Lung (tissue), 17 donors: ENCODE measurements at places on chromosomes 5 and 9. TPM values are rescaled to one million over a fixed set of nuclear protein-coding genes. Genes with fewer than 3 reads are reported as not detected.

- H3K36me3 ChIP-seq = no peaks in the 10 kb centered on the region
- DNase-seq = no peak
- H3K4me1 ChIP-seq = peaks cover 6% of the 10 kb centered on the region
- H3K4me3 ChIP-seq = no peak overlapping the region
Measured at GRCh38 chr5:178273041-178273440, 40.4 kb upstream of the PHYKPL start.

DNA sequence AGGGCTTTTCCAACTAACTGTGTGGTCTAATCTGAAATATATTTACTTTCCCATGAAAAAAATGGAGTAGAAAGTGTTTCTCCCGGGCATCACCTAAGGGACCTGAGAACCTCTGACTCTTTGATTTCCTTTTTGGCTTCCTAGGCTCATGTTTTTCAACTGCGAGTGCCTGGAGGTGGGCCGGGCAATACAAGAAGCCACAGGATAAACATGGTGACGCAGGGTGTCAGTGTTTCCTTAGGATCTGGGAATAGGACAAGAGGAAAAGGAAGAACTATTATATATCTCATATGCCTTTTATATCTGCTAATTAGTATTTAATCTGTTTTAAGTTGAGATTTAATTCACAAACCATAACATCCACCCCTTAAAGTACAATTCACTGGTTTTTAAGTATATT is 11.4 kb upstream of the LECT2 start:
- no peak overlapping the region for H3K27ac ChIP-seq
- H3K4me3 ChIP-seq = no peak overlapping the region
- DNase-seq = no peak
- H3K36me3 ChIP-seq = no peaks in the 10 kb centered on the region
- H3K4me1 ChIP-seq = no peaks in the 10 kb centered on the region

- no peaks in the 10 kb centered on the region for H3K27me3 ChIP-seq
- no peak overlapping the region for H3K4me3 ChIP-seq
- H3K27ac ChIP-seq = no peak overlapping the region
- H3K36me3 ChIP-seq = no peaks in the 10 kb centered on the region
Measured at GRCh38 chr9:108517651-108518365, 338.0 kb downstream of the ACTL7B start.

DNA sequence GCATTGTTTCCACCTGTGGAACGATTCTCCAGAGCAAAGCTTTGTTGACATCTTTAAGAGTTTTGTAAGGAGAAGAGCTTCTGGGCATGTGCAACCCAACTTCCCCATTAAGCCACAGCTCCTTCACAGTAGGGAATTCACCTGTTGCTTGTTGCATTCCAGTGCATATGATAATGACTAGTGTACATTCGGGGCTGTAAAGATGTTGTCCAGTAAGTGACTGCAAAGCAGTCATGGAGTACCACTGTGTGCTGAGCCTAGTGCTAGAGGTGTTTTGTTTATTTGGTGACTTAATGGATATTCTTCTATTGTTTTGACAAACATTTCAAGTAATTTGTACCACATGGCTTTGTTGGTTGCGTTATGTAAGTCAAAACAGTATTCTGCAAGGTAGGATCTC is 12.8 kb downstream of the UGCG start:
- DNase-seq = no peak
- no peak overlapping the region for H3K4me3 ChIP-seq
- peaks cover 2% of the 10 kb centered on the region for H3K36me3 ChIP-seq
- no peaks in the 10 kb centered on the region for H3K27me3 ChIP-seq
- peaks cover 20% of the 10 kb centered on the region for H3K4me1 ChIP-seq

GRCh38 chr5:160169326-160169725 is 50.1 kb upstream of the PWWP2A start:
- no peaks in the 10 kb centered on the region for H3K27me3 ChIP-seq
- H3K4me1 ChIP-seq = peaks cover 11% of the 10 kb centered on the region
- peak overlapping the region; percentile 70 for H3K27ac ChIP-seq
- no peak overlapping the region for H3K4me3 ChIP-seq

The DIRAS2 gene
- polyA plus RNA-seq = 0.02 TPM

GRCh38 chr5:156947925-156948324 is 15.1 kb downstream of the TIMD4 start:
- no peaks in the 10 kb centered on the region for H3K4me1 ChIP-seq
- H3K36me3 ChIP-seq = no peaks in the 10 kb centered on the region
- H3K4me3 ChIP-seq = no peak overlapping the region
- no peak overlapping the region for H3K27ac ChIP-seq
- H3K27me3 ChIP-seq = no peaks in the 10 kb centered on the region
- no peak for DNase-seq

GRCh38 chr9:112050544-112051475 is 124.3 kb downstream of the SUSD1 start:
- peak; percentile 86 for DNase-seq
- H3K27me3 ChIP-seq = no peaks in the 10 kb centered on the region
- H3K4me1 ChIP-seq = peaks cover 8% of the 10 kb centered on the region
- H3K27ac ChIP-seq = no peak overlapping the region

DNA sequence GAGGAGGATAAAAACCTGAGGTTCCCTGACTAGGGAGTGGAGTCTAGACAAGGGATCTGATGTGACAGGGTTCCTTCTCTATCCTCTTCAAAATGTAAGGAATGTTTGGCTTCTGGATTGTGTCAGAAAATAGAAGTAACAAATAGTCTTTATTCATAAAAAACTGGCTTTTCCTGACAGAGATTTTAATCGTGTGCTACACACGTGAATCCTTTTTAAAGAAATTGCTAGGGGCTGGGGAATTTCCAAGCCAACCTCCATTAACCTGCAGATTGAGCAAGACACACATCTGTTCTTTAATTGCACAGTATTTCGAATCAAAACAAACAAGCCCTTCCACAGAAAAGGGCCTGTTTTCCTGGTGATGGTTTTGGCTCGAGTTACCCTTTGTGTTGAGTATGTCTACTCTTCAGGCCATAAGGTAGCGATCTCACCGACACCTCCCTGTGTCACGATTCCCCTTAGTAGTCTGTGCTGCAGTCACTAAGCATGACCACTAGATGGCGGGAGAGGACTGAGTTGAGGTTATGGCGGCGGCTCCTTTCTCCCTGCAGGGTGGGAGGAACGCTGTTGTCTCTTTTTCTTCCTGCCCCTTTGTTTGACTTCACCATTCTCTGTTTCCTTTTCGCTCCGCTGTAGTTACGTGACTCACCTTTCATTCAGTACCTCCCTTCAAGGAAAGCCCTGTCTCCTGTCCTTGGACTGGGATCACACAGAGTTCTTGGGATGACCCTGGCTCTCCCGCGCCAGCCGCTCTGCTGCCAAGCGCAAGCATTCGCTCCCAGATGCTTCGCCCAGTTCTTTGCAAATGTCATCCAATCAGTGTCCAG is 137.1 kb upstream of the SLC24A2 start:
- DNase-seq = peak; percentile 92
- peaks cover 4% of the 10 kb centered on the region for H3K27me3 ChIP-seq
- H3K27ac ChIP-seq = no peak overlapping the region
- no peaks in the 10 kb centered on the region for H3K4me1 ChIP-seq
- no peaks in the 10 kb centered on the region for H3K36me3 ChIP-seq

- H3K4me1 ChIP-seq = no peaks in the 10 kb centered on the region
- no peaks in the 10 kb centered on the region for H3K27me3 ChIP-seq
- no peak for DNase-seq
- peaks cover 20% of the 10 kb centered on the region for H3K36me3 ChIP-seq
Measured at GRCh38 chr9:77725820-77726219, 77.7 kb upstream of the GNA14 start.

GRCh38 chr5:88195636-88196035 is 73.0 kb downstream of the TMEM161B start:
- H3K36me3 ChIP-seq = no peaks in the 10 kb centered on the region
- DNase-seq = no peak
- H3K27me3 ChIP-seq = no peaks in the 10 kb centered on the region
- H3K27ac ChIP-seq = no peak overlapping the region
- no peak overlapping the region for H3K4me3 ChIP-seq

The CCNO gene
- polyA plus RNA-seq = 5.3 TPM

The FAT2 gene
- 0.24 TPM for polyA plus RNA-seq

The HRCT1 gene
- 6.3 TPM for polyA plus RNA-seq

The SIT1 gene
- 0.87 TPM for polyA plus RNA-seq

GRCh38 chr9:32347571-32347970 is 36.9 kb upstream of the ACO1 start:
- H3K4me3 ChIP-seq = no peak overlapping the region
- no peaks in the 10 kb centered on the region for H3K27me3 ChIP-seq
- no peak for DNase-seq
- no peak overlapping the region for H3K27ac ChIP-seq

DNA sequence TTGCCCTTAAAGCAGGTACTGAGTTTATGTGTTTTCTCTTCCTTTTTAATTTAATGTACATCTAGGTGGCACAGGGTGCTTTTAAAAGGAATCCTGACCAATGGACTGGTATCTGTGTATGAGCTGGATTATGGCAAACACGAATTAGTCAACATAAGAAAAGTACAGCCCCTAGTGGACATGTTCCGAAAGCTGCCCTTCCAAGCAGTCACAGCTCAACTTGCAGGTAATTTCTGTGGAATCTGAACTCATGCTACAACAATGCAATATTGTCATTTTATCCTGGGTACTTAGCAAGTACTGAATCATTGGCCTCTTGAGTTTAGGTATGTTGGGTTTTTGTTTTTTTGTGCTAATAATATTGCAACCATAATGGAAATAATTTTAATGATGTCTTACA is 14.4 kb upstream of the TMOD1 start:
- no peaks in the 10 kb centered on the region for H3K27me3 ChIP-seq
- no peak overlapping the region for H3K4me3 ChIP-seq
- no peak for DNase-seq
- H3K4me1 ChIP-seq = no peaks in the 10 kb centered on the region
- no peak overlapping the region for H3K27ac ChIP-seq

GRCh38 chr9:69824499-69825252 is 4.1 kb downstream of the CFAP95 start:
- H3K4me3 ChIP-seq = no peak overlapping the region
- DNase-seq = no peak
- H3K36me3 ChIP-seq = no peaks in the 10 kb centered on the region
- no peak overlapping the region for H3K27ac ChIP-seq
- H3K27me3 ChIP-seq = no peaks in the 10 kb centered on the region
- peaks cover 11% of the 10 kb centered on the region for H3K4me1 ChIP-seq
